ENCODE measurements at places on chromosomes 6 and 20. TPM values are rescaled to one million over a fixed set of nuclear protein-coding genes. Genes with fewer than 3 reads are reported as not detected.

- no peak within 1 kb of the TSS for H3K27ac ChIP-seq
- H3K4me3 ChIP-seq: peak within 1 kb of the TSS; percentile 58
- peaks cover 1% of the 10 kb centered on the region for H3K36me3 ChIP-seq
These were observed at the start of gene LKAAEAR1 for GRCh38 chr20:64083804-64084684. LKAAEAR1 (minus strand) TSS chr20:64084398; CDS start chr20:64084219, 179 bp downstream.

DNA sequence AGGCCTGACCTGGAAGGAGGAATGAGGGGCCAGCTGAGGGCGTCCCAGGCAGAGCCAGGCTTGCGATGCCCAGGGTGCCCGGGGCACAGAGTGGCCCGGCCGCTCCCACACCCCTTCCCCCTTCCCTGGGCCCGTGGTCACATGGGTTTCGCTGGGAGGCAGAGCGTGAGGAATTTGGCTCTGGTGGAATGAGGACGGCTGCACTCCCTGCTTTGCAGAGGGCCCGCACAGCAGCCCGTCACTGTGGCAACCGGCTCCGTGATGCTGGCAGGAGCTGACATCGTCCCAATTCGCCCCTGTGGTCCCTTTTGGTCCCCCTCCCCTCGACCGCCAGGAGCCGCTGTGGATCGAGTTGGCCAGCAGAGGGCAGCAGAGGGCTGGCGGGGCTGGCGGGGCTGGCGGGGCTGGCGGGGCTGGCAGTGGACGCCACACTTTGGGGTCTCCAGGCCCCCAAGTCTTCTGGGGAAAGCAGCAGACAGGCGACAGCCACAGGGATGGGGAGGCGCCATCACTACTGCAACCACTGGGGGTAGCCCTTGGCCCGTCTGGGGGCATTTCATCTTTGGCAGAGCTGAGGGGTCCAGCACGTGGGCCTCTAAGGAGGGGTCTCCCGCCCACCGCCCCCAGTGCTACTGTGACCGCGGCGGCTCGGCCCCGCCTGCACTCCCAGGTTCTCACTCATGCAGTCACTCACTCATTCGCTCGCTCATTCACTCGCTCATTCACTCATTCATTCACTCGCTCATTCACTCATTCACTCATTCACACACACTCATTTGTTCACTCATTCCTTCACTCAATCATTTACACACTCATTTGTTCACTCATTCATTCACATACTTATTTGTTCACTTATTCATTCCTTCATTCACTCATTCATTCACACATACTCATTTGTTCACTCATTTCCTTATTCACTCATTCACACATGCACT is 49.7 kb upstream of the BHLHE23 start:
- H3K27ac ChIP-seq: no peak overlapping the region
- DNase-seq: peak; percentile 63
- peaks cover 3% of the 10 kb centered on the region for H3K27me3 ChIP-seq
- no peak overlapping the region for H3K4me3 ChIP-seq
- no peaks in the 10 kb centered on the region for H3K36me3 ChIP-seq

- H3K36me3 ChIP-seq: peaks cover 1% of the 10 kb centered on the region
- no peak overlapping the region for H3K4me3 ChIP-seq
- H3K27ac ChIP-seq: no peak overlapping the region
- no peak for DNase-seq
- no peaks in the 10 kb centered on the region for H3K27me3 ChIP-seq
These were observed 195.7 kb downstream of the FARS2 start for GRCh38 chr6:5457041-5457440.

GRCh38 chr6:162123797-162124196 is 603.8 kb downstream of the PRKN start:
- no peaks in the 10 kb centered on the region for H3K27me3 ChIP-seq
- no peak overlapping the region for H3K27ac ChIP-seq
- no peak for DNase-seq
- H3K4me1 ChIP-seq: no peaks in the 10 kb centered on the region

GRCh38 chr20:44750081-44750805 is 4.6 kb downstream of the KCNK15 start:
- H3K27me3 ChIP-seq: peaks cover 21% of the 10 kb centered on the region
- H3K36me3 ChIP-seq: peaks cover 2% of the 10 kb centered on the region
- no peak overlapping the region for H3K4me3 ChIP-seq
- no peak overlapping the region for H3K27ac ChIP-seq

- no peaks in the 10 kb centered on the region for H3K27me3 ChIP-seq
- no peak for DNase-seq
- H3K27ac ChIP-seq: no peak overlapping the region
- peaks cover 27% of the 10 kb centered on the region for H3K4me1 ChIP-seq
These were observed 3.2 kb downstream of the SLC29A1 start for GRCh38 chr6:44226368-44227147.

The EYS gene
- total RNA-seq: not detected

GRCh38 chr20:64000906-64001305 is 20.0 kb downstream of the PRPF6 start:
- DNase-seq: no peak
- peaks cover 42% of the 10 kb centered on the region for H3K36me3 ChIP-seq
- no peak overlapping the region for H3K4me3 ChIP-seq
- no peak overlapping the region for H3K27ac ChIP-seq

- H3K27me3 ChIP-seq: no peaks in the 10 kb centered on the region
These were observed 399.9 kb upstream of the MARCKS start for GRCh38 chr6:113457198-113457597.

The UBD gene
- total RNA-seq: 1.6 TPM

GRCh38 chr6:87828044-87828443 is 126.0 kb upstream of the AKIRIN2 start:
- peaks cover 2% of the 10 kb centered on the region for H3K36me3 ChIP-seq
- DNase-seq: no peak
- H3K27ac ChIP-seq: no peak overlapping the region
- peaks cover 23% of the 10 kb centered on the region for H3K4me1 ChIP-seq

The HMGCLL1 gene
- not detected for total RNA-seq

GRCh38 chr20:41179961-41180360 is 42.6 kb downstream of the PLCG1 start:
- no peak overlapping the region for H3K27ac ChIP-seq
- H3K27me3 ChIP-seq: no peaks in the 10 kb centered on the region
- DNase-seq: peak; percentile 38
- peaks cover 18% of the 10 kb centered on the region for H3K4me1 ChIP-seq
- no peak overlapping the region for H3K4me3 ChIP-seq

DNA sequence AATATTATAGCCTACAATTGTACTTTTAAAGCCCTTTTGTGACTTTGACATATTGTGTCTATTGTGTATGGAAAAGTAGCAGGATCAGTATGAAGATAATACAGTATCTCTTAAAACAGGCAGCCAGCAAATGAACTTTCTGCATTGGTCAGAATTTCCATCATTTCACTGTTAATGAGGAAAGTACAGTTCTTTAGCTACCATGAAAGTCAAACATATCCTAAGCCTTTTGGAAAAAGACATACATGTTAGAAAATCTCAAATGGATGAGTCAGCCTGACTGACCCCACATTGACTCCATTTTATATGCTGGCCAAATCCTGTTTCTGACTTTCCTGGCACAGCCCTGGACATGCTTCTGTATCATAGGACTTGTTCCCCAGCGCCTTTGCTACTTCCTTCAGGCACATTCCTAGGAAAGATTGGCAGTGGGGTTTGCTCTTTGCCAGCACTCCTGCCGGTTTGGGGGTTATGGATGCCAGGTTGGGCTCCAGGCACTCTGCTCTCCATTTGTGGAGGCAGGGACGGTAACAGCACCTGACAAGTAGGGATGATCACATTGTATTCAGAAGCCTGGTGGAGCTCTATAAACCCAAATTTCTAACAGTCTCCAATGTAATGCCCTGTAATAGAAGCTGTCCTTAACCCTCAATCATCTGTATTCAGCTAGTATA is 43.7 kb downstream of the TOP1 start:
- H3K27me3 ChIP-seq: no peaks in the 10 kb centered on the region
- H3K36me3 ChIP-seq: peaks cover 41% of the 10 kb centered on the region
- DNase-seq: no peak
- H3K4me3 ChIP-seq: no peak overlapping the region
- H3K27ac ChIP-seq: peak overlapping the region; percentile 12
- peaks cover 67% of the 10 kb centered on the region for H3K4me1 ChIP-seq

DNA sequence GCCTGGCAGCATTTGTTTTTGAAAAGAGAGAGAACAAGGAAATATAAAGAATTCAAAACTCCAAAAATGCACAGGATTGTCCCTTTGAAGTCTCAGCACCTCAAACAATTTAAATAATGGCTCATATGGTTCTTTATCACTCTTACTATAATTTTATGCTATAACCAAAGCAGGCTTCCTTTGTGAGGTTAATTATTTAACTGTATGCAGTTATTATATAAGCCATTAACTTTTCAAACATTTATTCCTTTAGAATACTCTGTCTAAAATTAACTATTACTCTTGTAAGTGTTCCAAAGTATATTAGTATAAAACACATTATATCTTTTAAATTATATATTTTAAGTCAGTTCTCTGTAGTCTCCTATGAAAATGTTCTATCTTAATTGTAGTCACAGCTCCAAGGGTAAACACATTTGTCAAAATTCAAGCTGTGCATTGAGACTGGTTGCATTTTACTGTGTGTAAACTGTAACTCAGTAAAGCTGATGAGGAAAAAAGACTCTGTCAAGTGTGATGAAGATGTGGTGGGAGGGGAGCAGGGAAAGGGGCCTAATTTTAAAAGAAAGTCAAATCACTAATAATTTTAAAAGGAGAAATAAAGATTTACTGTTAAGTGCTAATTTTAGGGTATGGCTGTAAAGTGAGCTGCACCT is 20.0 kb upstream of the PLAGL1 start:
- peaks cover 2% of the 10 kb centered on the region for H3K36me3 ChIP-seq
- H3K27me3 ChIP-seq: peaks cover 2% of the 10 kb centered on the region
- H3K4me1 ChIP-seq: no peaks in the 10 kb centered on the region
- DNase-seq: no peak
- H3K27ac ChIP-seq: no peak overlapping the region

The MTFR2 gene
- 31.8 TPM for total RNA-seq

- DNase-seq: no peak
- no peaks in the 10 kb centered on the region for H3K4me1 ChIP-seq
- H3K27ac ChIP-seq: no peak overlapping the region
- no peaks in the 10 kb centered on the region for H3K36me3 ChIP-seq
These were observed 296.5 kb upstream of the SLC35B3 start for GRCh38 chr6:8731874-8732273.

The TPBG gene
- not detected for total RNA-seq

The KHDC1 gene
- total RNA-seq: 9.2 TPM

The RING1 gene
- 37.8 TPM for total RNA-seq

GRCh38 chr6:4941782-4942672 is 61.8 kb downstream of the RPP40 start:
- peak overlapping the region; percentile 78 for H3K27ac ChIP-seq
- peaks cover 6% of the 10 kb centered on the region for H3K36me3 ChIP-seq
- peak; percentile 82 for DNase-seq
- H3K4me1 ChIP-seq: peaks cover 40% of the 10 kb centered on the region

GRCh38 chr6:85544776-85545175 is 48.9 kb downstream of the SNX14 start:
- no peak overlapping the region for H3K4me3 ChIP-seq
- DNase-seq: no peak
- no peak overlapping the region for H3K27ac ChIP-seq

GRCh38 chr6:110617057-110617456 is 140.6 kb upstream of the SLC22A16 start:
- no peak overlapping the region for H3K4me3 ChIP-seq
- no peaks in the 10 kb centered on the region for H3K27me3 ChIP-seq
- DNase-seq: no peak
- H3K36me3 ChIP-seq: peaks cover 23% of the 10 kb centered on the region
- H3K27ac ChIP-seq: no peak overlapping the region

- H3K4me3 ChIP-seq: no peak overlapping the region
- no peaks in the 10 kb centered on the region for H3K36me3 ChIP-seq
These were observed 44.9 kb upstream of the RNF24 start for GRCh38 chr20:4060064-4060795.

DNA sequence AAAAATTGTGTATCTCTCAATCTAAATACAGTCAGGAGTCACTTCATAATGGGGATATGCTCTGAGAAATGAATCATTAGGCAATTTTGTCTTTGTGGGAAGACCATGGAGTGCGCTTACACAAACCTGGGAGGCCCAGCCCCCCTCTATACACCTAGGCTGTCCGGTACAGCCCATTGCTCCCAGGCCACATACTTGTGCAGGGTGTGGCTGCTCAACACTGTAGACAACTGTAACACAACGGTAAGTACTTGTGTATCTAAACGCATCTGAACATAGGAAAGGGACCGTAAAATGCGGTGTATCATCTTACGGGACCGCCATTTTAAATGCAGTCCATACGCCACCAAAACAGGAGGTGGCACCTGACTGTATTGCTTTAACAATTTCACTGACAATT is 58.0 kb upstream of the FRMD1 start:
- H3K4me3 ChIP-seq: no peak overlapping the region
- no peak overlapping the region for H3K27ac ChIP-seq
- no peaks in the 10 kb centered on the region for H3K36me3 ChIP-seq
- no peaks in the 10 kb centered on the region for H3K4me1 ChIP-seq
- peaks cover 23% of the 10 kb centered on the region for H3K27me3 ChIP-seq

- H3K4me1 ChIP-seq: peaks cover 57% of the 10 kb centered on the region
- DNase-seq: peak; percentile 90
- no peaks in the 10 kb centered on the region for H3K36me3 ChIP-seq
- H3K27me3 ChIP-seq: peaks cover 1% of the 10 kb centered on the region
- peak overlapping the region; percentile 67 for H3K4me3 ChIP-seq
These were observed 4.2 kb downstream of the CLIC5 start for GRCh38 chr6:46011188-46012085.

DNA sequence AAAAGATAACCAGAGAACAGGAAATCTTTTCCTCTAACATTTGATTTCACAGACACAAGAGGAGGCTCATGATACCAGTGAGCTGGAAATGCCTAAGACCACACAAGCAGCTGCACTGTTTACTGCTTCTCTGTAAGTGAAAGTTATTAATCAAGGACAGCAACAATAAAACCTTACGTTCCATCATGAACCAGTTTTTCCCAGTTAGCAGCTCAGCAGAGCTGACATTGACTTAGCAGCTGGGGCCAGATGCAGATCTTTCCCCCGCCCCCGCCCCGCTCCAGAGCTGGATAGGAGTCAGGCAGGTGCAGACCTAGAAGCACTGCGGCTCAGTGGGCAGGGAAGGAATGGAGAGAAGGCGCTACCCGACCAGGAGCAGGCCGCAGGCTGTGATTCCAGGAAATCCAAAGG is 275.2 kb downstream of the GMDS start:
- no peaks in the 10 kb centered on the region for H3K27me3 ChIP-seq
- H3K27ac ChIP-seq: no peak overlapping the region
- H3K4me3 ChIP-seq: no peak overlapping the region
- no peak for DNase-seq
- no peaks in the 10 kb centered on the region for H3K4me1 ChIP-seq
- H3K36me3 ChIP-seq: peaks cover 2% of the 10 kb centered on the region

DNA sequence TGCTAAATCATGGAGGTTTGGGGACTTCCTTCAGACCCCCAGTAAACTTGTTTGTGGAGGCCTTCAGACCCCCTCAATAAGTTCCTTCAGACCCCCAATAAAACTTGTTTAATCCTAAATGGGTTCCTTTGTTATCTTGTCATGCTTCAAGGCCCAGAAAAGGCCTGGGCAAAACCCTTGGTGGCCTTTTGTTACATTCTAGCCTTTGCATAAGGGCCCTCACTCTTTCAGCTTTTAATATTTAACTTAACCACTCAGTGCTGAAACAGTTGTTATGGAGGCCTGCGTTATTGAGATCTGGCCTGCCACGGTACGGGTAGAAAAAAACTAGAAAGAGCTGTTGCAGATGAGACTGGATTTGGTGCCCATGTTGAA is 4.3 kb upstream of the DYNLRB1 start:
- DNase-seq: no peak
- peaks cover 10% of the 10 kb centered on the region for H3K36me3 ChIP-seq
- H3K27ac ChIP-seq: no peak overlapping the region
- H3K4me1 ChIP-seq: peaks cover 15% of the 10 kb centered on the region
- H3K27me3 ChIP-seq: no peaks in the 10 kb centered on the region

The DEFB121 gene
- not detected for total RNA-seq

- H3K4me1 ChIP-seq: peaks cover 31% of the 10 kb centered on the region
- no peaks in the 10 kb centered on the region for H3K27me3 ChIP-seq
- H3K4me3 ChIP-seq: no peak overlapping the region
- H3K27ac ChIP-seq: no peak overlapping the region
- DNase-seq: no peak
These were observed 22.4 kb upstream of the KIAA0408 start for GRCh38 chr6:127481628-127482027.

Data from activated CD8-positive, alpha-beta memory T cell treated with anti-CD3 and anti-CD28 coated beads, Interleukin-2, amount 10 ng/mL, durations not matched to agents 7 days and 5 days (primary cell).